Stimulated activated CD4-positive, alpha-beta T cell treated with anti-CD3 and anti-CD28 coated beads, TNF-alpha, amount 100 ng/mL, for 1 hour (primary cell): ENCODE measurements at places on chromosomes 6 and 20.

DNA sequence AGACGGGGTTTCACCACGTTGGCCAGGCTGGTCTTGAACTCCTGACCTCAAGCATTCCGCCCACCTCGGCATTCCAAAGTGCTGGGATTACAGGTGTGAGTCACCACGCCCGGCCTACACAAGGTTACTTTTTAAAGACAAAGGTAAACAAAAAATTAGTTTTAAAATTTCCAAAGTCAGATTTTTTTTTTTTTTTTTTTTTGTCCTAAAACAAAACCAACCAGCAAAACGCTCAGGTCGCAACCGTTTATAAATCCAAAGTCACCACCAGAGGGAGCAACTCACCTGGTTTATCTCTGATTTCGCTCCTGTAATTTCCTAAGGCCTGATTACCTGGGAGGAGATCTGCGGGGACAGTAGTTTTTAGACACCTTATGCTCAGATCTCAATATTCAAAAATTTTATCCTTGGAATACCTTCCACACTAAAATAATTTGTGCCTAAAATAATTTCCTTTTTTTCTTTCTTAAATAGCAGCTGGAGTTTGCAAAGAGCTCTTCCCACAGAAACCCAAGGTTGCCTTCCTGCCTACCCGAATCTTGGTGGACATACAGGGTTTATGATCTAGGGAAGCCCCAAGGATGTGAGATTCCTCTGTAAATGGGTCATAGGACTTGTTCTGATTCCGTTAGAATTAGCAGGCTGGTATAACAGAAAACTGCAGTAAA, 19.8 kb upstream of the TREM1 start:
- no peak for DNase-seq

- no peak for DNase-seq
Observed at GRCh38 chr6:158963020-158963808, 36.8 kb downstream of the RSPH3 start.

DNA sequence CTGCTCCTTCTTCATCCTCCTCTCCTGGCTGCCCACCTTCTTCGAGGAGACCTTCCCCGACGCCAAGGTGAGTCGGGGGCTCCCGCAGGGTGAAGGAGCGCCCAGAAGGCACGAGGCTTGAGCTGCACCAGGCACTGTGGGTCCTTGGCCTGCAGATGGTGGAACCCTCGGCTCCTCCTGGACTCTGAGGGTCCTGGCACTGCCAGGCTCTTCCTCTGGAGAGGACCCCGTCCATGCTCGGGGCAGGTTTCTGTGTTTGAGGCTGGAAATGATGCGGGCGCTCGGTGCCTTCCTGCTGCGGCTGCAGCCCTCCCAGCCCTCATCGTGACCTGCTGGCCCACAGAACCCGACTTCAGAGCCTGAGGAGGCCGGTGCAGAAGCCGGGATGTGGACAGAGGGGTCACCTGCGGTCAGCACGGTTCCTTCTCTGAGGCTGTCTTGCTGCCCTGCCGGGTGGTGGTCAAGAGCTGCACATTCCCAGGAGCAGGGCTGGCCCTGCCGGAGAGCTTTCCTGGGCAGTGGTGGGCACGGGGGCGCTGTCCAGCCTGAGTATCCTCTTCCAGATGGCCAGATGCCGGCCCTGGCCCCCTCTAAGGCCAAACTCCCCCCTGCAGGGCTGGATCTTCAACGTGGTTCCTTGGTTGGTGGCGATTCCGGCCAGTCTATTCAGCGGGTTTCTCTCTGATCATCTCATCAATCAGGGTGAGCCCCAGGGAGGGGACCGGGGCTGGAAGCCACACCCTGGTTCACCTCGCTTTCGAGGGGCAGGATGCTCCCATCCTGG, 11.3 kb downstream of the SLC17A9 start:
- no peak for DNase-seq

DNA sequence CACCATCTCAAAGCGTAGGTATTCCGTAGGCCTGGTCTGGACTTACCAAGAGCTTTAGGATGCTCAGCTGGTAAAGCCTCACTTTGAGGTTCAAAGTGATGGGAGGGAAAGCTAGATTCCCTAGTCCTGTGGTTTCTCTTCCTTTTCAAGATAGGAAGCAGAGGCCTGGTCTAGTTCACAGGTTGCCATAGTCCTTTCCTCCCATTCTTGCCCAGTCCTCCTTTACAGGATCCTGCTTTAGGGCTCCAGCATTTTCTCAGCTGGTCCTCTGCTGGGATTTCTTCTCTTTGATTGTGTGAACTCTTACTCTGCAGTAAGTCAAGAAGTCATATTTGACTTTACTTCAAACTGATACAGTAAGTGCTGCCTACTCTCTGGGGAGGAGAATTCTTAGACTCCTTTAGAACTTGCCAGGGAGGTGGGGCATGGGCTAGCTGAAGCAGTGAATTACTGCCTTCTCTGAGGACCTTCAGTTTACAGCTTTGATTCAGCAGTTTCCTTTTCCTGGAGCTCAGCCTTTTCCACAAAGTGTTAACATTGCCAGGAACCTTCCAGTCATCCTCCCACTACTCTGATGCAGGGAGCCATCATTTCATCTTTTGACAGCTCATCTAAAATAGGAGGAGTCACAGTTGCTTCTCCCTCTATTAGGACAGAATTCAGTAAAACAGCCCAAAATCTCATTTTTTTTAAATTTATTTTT, 42.8 kb upstream of the PLCG1 start:
- no peak for DNase-seq

GRCh38 chr6:16657768-16658167, 103.5 kb downstream of the ATXN1 start:
- DNase-seq = no peak

- no peak for DNase-seq
Observed at GRCh38 chr20:40690836-40691565, 2.0 kb upstream of the MAFB start.

DNA sequence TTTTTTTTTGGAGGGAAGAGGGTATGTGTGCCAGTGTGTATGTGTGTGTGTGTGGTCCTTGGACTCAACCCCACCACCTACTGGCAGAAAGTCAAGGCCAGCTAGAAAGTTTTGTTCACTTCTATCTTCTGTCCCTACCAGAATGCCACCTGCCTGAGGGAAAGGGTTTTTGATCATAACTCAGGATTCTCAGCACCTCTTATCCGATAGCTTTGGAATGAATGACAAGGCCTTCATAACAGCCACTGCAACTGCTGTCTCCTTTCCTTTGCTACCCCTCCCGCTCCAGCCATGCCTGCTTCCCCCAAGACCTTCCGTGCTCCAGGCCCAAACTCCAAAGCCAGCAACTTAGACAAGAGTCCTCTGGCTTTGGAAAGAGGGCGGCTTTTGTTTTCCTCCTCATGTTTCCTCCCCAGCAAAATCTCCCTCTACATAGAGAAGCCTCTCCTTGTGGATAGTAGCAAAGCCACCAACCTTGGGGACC, 18.7 kb downstream of the BTN3A1 start:
- no peak for DNase-seq

- DNase-seq = no peak
Observed at GRCh38 chr6:35154947-35155346, 13.8 kb upstream of the TCP11 start.

DNA sequence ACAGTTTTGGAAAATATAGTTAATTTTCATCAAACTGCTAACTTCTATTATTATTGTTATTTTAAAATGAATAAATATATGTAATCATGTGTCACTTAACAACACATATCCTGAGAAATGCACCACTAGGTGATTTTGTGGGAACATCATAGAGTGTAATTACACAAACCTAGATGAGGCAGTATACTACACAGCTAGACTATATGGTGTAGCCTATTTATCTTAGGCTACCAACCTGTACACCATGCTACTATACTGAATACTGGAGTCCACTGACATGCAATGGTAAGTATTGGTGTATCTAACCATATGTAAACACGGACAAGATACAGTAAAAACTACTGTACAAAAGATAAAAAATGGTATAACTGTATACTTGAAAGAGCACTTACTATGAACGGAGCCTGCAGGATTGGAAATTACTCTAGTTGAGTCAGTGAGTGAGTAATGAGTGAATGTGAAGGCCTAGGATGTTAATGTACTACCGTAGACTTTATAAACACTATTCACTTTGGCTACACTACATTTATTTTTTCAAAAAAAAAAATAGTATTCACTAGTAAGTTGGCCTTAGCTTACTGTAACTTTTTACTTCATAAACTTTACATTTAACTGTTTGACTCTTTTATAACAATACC, 72.4 kb downstream of the ASCC3 start:
- DNase-seq = no peak

DNA sequence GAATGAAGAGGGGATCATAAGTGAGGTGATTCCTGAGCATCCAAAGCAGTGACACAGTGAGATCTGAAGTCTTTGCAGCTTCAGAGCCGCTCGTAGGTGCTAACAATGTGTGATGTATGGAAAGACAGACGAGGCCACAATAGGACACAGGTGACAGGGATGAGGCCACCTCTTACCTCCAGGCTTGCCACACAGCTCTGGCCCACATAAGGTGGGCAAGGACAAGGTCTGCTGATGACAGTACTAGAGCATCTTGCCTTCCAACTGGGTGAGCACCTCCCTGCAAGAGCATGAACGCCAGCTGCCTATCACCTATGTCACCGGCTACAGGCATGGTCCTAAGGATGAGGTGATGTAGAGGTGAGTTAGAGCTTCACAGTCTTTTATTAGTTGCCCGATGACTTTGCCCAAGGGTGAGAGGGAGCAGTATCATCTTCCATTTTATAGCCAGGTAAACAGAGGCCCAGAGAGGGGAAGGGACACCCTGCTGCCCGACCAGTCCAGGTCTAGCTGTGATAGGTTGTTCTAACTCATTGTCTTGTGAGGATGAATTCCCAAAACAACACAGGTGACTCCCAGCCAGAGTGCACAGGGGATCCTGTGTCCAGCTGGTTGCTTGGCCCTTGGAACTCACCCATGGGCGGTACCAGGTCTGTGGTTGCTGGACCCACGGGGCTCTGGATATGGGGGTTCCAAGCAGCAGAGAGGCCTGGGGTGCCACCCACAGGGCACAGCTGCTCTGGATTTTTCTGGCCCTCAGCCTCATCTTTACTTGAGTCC, 6.2 kb upstream of the TGM6 start:
- no peak for DNase-seq

DNA sequence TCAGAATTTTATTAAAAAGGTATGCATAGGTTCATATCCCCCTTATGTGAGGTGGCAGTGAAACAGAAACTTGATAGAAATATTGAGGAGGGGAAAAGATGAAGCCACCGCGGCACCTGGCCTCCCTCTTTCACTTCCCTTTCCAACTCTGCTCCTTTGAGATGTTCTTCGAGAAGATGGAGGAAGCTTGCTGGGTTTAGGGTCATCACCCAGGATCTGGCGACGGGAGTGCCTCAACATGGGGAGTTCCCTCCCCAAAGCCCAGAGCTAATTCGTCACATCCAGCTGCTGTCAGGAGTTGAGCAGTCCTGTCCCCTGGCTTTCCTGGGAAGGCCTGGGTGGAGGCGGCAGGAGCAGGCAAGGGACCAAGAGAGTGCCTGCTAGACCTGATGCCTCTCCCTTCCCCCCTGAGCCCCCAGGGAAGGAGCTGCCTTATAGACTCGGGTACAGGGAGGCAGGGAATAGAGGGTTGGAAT, 29.1 kb downstream of the RREB1 start:
- no peak for DNase-seq

- DNase-seq = peak; percentile 17
Observed at GRCh38 chr6:117449549-117450439, 24.1 kb upstream of the ROS1 start.

- no peak for DNase-seq
Observed at GRCh38 chr20:61387204-61387953, 135.3 kb downstream of the CDH4 start.

DNA sequence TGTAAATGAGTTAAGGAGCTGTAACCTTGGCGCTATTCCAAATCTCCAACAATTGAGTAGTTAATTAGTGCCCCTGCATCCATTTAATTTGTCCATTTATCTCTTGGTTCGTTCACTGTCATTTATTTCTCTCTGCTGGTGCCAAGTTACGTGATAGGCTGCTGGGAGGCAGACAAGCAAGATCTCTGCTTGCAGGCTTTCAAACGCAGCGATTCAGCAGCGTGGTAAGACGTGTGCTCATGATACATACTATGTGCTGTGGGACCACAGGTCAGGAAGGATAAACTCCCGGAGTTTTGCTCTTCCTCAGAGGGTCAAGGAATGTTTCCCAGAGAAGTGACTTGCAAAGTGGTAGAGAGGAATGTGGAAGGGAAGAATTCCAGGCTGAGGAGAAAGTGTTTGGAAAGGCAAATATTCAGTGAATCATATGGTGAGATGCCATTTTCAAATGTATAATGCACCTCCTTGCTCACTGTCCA, 46.4 kb downstream of the UTRN start:
- no peak for DNase-seq
